Right atrium auricular region (tissue), 2 donors: ENCODE measurements at places on chromosomes 3 and 15. TPM values are rescaled to one million over a fixed set of nuclear protein-coding genes. Genes with fewer than 3 reads are reported as not detected.
A peak's percentile ranks its signal among the peaks of the same experiment; 100 is the strongest.

GRCh38 chr3:16178628-16178988 is 4.1 kb downstream of the GALNT15 start:
- no peak for DNase-seq

- no peak for DNase-seq
These were observed 336.2 kb upstream of the IL12A start for GRCh38 chr3:159652452-159652851.

DNA sequence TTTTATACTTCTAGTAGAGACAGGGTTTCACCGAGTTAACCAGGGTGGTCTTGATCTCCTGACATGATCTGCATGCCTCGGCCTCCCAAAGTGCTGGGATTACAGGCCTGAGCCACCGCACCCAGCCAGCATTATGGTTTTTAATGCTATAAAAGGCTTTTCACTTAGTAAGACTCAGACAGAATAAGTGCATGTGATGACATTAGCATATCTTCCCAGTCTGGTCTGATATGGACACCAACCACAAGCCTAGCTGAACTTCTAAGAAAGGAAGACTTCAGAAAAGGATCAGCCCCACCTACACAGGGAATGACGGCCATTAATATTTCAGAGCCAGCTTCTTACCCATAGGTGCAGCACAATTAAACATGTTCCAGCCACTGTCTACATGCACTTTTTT is 27.0 kb downstream of the GRK7 start:
- no peak for DNase-seq

DNA sequence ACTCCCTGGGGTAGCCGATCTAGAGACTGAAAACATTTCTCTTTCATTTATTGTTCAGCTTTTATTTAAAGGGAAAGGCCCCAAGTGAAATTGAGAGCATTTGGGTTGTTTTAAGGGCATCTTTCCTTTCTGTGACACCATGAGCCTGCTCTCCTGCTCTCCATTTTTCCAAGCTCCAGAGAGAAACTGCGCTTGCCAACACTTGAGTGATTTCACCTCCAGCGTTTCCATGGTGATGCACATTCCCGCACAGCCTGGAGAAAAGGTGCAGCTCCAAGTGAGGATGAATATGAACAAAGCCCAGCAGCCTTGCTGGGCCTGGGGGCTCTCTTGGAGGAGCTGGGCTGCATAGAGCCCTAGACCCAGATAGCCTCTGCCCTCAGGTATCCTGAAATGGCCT is 159.2 kb upstream of the PPP2R3A start:
- no peak for DNase-seq

DNA sequence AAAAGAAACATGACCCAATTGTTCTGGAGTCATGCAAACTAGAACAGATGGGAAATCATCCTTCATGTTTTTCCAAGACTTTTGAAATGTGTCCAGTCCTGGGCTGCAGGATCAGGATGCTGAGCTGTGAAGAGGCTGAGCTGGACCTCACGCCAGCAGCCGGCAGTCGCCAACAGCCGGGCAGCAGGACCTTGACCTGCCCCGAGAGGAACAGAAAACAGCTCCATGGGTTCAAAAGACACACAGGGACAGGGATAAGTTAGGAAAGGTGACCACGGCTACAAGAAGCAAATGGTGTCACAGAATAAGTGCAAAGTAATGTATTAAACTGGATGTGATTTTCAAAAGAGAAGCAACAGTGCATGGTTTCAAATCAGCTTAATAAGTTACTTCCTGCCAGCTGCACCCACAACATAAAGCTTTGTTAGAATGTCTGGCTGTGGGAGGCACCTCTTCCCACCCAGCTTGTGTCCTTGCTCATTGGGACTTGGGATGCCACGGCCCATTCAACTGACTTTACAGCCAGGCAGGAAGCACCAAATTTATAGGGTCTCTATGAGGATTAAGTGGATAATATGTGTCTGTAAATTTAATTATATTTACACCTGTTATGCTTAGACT is 266.4 kb downstream of the GABRG3 start:
- no peak for DNase-seq

GRCh38 chr3:114351123-114351821 is 57.4 kb downstream of the TIGIT start:
- DNase-seq: no peak

- DNase-seq: no peak
These were observed 278.9 kb downstream of the MECOM start for GRCh38 chr3:169384573-169384972.

DNA sequence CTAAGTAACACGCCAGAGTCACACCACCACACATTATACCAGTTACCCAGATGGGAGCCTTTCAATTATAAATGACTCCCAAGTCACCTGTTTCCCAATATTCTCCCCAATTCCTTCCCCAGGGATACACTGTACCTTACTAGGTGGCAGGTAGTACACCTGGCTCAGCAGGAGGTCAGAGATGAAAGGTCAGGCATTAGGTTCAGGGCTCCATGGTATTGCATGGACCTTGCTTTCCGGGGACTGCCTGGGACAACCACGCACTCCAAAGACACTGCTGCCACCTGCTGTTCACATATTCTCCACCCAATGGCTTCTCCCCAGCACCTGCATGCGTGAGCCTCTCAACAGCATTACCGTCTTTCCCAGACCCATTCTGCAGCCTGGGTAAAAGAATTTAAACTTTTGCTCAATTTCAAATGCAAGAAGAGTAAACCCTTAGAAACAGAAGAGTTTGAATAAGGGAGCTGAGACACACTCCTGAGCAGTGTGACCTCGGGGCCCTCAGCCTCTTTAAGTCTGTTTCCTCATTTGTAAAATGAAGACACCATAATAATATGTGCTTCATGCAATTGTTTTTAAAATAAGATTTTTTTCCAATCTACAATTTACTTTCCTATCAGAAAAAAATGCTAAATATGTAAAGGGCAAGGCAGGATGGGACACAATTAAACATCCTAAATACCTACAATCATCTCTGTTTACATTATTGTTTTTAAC is 28.0 kb upstream of the LACTB start:
- DNase-seq: peak; percentile 84

The PODXL2 gene
- total RNA-seq: 1.9 TPM

The GOLGA8H gene
- total RNA-seq: not detected

The DHFR2 gene
- 3.2 TPM for total RNA-seq
